ENCODE measurements at places on chromosomes 2 and 18.

- DNase-seq = no peak
Observed at GRCh38 chr2:212723226-212723625, 184.6 kb upstream of the ERBB4 start.

- DNase-seq = no peak
Observed at GRCh38 chr2:208929139-208929864, 494.5 kb upstream of the MAP2 start.

DNA sequence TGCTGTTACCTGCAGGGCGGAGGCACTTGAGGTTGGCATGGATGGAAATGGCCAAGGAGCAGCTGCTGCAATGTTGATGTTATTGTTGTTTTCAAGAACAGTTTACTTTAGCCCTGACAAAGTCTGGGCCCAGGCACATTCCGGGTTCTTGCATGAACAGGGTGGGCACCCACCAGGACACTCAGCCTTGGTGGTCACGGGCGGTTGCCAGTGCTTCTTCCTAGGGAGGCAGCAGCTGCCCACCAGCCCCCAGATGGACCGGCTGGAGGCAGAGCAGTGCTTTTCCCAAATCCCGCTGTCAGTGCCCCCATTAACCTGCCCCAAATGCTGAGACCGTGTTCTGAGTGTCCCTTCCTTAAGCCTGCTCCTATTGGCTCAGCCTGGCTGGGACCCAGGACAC is 38.5 kb upstream of the B3GNT7 start:
- DNase-seq = no peak

DNA sequence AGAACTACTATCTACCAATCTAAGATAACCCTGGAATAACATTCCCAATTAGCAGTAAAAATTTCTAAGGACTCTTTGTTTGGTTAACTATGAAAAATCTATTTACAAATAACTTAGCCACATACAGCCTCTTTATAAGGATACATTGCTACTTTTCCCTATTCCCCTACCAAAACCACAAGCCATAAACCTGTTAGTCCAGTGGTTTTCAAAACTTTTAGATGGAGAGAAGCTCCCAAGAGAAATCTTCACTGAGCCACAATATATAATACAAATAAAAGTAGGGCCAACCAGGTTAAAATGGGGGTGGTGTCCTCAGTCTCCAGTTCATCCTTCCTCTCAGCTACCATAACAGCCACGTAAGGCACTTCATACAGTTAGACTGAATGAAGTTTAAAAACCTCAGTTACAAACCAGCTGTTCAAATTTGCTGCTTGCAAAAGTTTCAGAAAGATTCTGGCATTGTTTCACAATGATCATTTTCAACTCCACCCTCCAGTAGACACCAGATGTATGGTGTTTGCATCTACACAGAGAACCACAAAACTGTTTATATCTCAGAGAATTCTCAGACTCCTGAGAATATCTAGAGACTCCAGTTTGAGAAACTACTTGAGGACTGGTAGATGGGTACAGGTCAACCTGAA is 26.0 kb downstream of the SOS1 start:
- DNase-seq = no peak

DNA sequence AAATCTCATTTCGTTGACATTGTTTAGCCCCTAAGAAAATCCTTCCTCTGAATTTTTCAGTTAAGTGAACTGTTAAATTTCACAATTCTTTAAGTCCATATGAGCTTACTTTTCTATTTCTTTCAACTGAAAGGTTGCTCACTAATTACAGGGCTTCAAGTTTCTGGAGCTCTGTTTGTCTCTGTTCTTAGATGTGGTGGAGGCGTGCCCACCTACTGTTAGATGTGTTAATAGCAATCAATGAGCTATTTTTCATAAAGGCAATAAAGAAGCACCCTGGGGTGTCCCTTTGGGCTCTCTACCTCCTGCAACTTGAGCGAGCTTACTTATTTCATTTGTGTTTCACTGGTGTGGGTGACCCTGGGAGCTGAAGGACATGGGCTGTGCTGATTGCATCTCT is 25.0 kb downstream of the CREG2 start:
- no peak for DNase-seq

GRCh38 chr2:97845818-97846217 is 132.4 kb downstream of the ZAP70 start:
- DNase-seq = no peak

GRCh38 chr2:17634997-17635396 is 94.5 kb downstream of the VSNL1 start:
- no peak for DNase-seq

GRCh38 chr2:236485519-236485918 is 84.1 kb upstream of the ACKR3 start:
- DNase-seq = no peak

- DNase-seq = no peak
Observed at GRCh38 chr18:48194591-48195181, 214.5 kb downstream of the ZBTB7C start.

Measured in stimulated activated CD4-positive, alpha-beta T cell treated with anti-CD3 and anti-CD28 coated beads, Interleukin-15, amount 100 ng/mL, for 48 hours (primary cell).